DMS53 (cell line): ENCODE measurements at places on chromosomes 3 and 15.
A peak's percentile ranks its signal among the peaks of the same experiment; 100 is the strongest.

DNA sequence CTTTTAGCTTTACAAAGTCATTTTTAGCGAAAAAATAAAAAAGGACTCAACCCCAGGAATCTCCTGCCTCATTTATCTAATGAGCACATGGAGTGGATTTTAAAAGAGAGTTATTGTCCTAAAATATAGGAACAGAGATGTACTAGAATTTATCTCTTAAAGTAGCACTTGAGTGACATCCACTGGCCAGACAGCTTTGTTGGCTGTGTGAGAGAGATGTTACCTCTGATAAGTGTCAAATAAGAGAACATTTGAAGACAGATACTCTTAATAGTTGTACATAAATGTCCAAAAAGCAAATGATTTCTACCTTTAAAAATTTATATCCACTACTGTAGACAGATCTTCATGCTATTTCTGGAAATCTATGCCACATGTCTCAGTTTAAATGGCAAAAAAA lies 12.3 kb upstream of the MFSD1 start:
- DNase-seq: peak; percentile 62

DNA sequence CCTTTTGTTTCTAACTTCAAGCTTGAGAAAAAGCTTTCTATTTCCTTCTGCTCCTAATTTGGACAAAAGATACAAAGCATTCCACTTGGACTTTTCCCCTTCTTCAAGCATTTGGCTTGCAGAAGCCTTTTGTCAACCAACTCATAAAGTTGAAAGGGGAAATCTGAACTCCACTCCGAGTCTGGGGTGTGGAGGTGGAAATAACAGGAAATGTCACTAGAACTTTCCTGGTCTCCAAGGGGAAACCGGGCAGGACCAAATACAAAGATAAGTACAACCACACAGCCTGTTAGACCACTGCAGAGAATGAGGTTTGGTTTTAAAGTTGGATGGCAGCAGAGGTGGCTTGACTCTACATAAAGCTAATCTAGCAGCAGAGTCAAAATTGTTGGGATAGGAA lies 4.2 kb upstream of the C3orf80 start:
- DNase-seq: no peak

DNA sequence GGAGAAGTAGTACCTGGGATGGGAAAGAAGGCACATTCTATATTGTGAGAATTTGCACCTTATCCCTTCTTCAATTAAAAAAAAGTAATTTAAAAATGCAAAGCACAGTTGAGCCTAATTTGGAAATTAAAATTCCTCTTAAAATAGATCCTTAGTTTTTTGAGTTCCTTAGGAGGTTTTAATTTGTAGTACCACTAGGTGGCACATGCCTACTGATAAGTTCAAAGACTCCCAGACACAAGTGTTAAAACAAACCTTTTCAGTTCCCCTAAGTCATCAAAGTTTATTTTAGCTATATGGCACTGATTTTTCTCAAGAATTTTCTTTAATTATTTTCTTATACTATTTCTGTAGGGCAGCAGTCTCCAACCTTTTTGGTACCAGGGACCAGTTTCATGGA lies 127.6 kb upstream of the AZI2 start:
- DNase-seq: peak; percentile 56

DNA sequence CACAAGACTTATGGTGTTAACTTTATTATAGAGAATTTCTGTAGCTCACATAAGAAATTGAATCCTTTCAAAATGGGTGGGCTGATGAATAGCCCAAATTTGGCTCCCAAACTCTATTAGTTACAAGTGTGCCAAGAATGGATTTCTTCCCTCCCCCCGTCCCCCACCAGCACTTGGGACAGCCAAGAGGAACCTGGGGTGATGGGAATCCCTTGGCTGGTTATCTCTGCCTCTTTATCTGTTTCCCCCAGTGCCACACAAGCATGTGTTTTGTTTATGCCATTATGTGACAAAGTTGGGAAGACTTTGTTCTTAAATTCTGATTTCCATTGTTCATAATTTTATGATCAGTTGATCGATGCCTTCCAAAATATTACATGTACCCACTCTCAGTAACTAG lies 28.3 kb downstream of the CMSS1 start:
- DNase-seq: no peak

- peak; percentile 54 for DNase-seq
Measured at GRCh38 chr3:124986192-124987143, 51.9 kb upstream of the MUC13 start.

DNA sequence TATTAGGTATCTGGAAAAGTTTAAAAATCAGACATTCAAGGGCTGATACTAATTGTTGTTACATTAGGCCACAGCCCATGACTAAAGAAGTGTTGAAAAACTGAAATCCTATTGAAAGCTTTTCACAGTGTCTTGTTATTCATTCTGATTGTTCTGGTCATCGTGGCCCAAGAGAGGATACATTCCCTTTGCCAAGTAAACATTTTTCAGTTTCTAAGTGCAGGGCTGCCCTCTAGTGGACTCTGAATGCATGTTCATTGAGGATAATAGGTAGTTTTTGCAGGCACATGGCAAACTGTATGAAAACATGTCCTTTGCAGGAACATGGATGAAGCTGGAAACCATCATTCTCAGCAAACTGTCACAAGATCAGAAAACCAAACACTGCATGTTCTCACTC lies 181.1 kb downstream of the MYRIP start:
- peak; percentile 66 for DNase-seq

- DNase-seq: peak; percentile 91
Measured at GRCh38 chr3:187828579-187829452, 83.5 kb upstream of the BCL6 start.

- DNase-seq: no peak
Measured at GRCh38 chr3:12719541-12719940, 39.5 kb downstream of the TMEM40 start.

- no peak for DNase-seq
Measured at GRCh38 chr3:191254098-191254873, 55.2 kb downstream of the OSTN start.

DNA sequence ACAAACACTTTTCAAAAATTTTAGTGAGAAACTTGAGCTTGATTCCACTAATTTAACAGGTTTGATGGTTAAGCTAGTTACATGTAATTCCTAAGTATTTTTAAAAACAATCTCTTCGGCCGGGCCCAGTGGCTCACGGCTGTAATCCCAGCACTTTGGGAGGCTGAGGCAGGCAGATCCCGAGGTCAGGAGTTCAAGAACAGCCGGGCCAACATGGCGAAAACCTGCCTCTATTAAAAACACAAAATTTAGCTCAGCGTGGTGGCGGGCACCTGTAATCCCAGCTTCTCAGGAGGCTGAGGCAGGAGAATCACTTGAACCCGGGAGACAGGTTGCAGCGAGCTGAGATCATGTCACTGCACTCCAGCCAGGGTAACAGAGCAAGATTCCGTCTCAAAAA lies 25.3 kb downstream of the TRA2B start:
- no peak for DNase-seq

GRCh38 chr3:59401924-59402323 lies 352.1 kb upstream of the CFAP20DC start:
- DNase-seq: no peak

GRCh38 chr15:28881600-28881999 lies 4.2 kb upstream of the APBA2 start:
- DNase-seq: peak; percentile 19

GRCh38 chr3:35857004-35857403 lies 217.7 kb downstream of the ARPP21 start:
- DNase-seq: no peak

- DNase-seq: peak; percentile 74
Measured at GRCh38 chr3:142645236-142645793, 49.1 kb downstream of the PLS1 start.

DNA sequence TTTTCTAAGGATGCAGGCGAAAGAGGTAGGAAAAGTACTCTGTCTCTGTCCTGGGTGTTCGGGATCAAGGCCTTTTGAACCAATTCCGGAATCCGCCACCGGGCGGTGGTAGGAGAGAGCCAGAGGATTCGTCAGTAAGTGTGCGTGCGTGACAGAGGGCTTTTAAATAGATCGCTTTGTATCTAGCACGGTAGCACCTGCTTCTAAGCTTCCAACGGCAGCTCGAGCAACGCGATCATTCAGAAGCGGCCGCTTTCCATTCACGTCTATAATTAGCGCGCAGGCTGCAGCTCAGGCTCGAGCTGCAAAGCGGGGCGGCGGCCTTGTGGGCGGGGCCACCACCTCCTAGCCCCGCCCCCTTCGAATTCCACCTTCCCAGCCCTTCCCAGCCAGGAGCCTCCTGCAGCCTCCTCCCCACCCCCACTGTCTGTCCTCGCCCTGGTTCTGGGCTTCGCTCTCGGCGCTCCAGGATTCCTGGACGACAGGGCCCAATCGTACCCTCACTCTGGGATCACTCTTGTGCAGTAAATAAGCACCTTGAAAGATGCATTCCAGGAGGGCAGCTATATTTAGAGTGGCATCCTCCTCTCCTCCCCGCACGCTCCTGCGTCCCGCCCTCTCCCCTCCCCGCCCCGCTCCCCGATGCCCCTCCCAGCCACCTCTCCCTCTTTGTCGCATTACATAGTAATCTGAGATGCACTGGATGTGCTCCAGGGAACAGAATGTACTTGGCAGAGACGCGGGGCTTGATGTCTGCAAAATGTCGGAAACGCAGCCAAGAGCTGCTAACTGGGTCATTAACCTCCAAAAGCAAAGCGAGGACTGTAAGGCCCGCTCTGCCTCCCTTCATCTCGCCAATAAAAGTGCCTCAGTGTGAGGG lies 224.1 kb upstream of the TPRG1 start:
- DNase-seq: peak; percentile 95

DNA sequence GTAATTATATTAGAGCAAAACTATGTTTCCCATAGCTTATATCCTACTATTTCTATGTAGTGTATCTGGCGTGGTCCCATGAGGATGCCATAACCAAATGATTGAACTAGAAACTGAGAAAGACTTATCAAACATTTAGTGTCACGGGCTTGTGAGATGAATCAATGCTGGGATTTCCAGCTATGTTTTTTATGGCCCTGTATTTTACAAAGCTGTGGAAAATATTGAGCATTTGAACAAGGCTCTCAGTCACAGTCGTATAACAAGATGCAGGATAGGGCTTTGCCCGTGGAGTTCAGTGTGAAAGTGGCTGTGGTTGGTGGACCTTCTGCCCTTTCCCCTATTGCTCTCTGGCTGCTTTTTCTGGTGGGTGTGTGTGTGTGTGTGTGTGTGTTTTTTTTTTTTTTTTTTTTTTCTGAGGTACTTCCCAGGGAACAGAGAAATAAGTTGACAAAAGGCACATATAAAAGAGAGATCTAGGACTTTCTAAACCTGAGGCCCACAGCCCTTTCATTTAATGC lies 60.7 kb downstream of the CACNA1D start:
- no peak for DNase-seq

GRCh38 chr3:183555541-183556081 lies at the start of gene KLHL6:
Gene KLHL6 (minus strand): TSS chr3:183555706. CDS start chr3:183555653, 53 bp downstream.
- no peak for DNase-seq

DNA sequence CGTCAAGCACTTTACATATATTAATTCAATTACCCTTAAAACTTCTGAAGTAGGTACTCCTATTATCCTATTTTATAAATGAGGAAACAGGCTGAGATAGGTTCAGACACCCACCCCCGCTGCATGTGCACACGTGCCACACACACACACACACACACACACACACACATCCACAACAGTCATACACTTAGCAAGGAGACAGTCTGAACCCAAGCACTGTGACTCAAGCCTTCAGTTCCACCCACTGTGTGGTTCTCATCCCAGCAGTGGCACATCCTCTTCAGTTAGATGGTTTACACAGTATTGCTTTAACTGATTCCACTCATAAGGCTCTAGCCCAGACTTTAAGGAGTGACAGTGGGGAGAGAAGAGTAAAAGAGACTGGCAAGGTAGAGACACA lies 91.1 kb upstream of the FGF7 start:
- no peak for DNase-seq

- DNase-seq: peak; percentile 8
Measured at GRCh38 chr3:124582196-124582595, 148.1 kb upstream of the UMPS start.

DNA sequence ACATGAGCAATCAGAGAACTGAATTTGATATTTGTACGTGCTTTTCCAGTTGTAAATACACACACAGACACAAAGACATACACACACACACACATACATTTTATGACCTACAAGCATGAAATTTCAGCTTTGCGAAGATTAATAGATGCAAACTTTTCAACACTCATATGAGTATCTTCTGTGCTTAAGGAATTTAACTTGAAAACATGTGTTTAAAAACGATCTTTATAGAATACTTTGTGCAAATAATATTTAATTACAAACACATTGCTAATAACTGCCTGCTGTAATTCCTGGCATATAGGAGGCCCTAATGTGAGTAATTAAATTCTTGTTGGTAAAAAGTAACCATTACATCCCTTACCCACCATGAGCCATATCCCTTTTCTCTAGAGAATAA lies 107.7 kb upstream of the PLSCR5 start:
- no peak for DNase-seq

DNA sequence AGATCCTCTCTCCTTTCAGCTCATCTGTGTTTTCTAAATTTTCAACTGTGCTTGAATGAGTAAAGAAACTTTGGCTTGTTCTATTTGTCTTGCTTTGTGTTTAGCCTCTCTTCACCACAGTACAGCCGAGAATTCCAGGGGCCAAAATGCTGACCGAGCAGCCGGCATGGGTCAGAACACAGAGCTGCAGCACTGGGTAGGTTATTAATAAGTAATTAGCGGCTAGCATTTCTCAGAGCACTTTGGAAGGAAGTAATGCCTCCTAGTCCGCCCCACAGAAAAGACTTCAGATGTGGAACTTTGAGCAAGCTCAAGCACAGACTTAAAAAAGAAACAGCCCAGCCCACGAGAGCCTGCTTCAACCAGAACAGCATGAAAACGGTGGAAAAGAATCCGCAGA lies 343.9 kb downstream of the ARRDC4 start:
- DNase-seq: no peak

DNA sequence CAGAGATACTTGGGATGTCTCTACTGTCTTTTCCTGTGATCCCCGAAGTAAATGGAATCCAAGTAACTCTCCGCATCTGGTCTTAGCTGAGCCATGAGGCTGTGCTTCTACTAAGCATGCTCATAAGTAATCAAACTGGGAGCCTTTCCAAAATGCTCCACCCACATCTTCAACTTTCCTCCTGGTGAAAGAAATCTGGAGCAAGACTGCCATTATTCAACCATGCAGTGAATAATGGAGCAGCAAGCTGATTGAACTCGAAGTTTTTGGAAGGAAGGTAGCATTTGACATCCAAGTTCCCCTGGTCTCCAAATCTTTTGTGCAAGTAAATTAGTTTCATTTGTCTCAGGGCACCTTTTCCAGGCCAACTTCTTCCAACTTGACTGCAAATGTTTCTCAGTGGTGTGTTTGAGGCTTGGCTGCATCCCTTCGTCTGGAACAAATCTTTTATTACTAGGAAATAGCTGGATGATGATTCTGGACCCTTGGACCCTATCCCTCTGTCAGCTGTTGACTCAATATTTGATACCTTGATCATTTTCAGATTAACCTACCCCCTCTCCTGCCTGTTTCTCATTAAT lies 19.4 kb downstream of the GXYLT2 start:
- no peak for DNase-seq

- DNase-seq: peak; percentile 53
Measured at GRCh38 chr3:62582495-62583172, 209.3 kb upstream of the FEZF2 start.
